Activated CD8-positive, alpha-beta T cell treated with anti-CD3 and anti-CD28 coated beads, Interleukin-2, amount 10 ng/mL, durations not matched to agents 7 days and 5 days (primary cell): ENCODE measurements at places on chromosomes 11 and 22.

- no peak for DNase-seq
- peaks cover 7% of the 10 kb centered on the region for H3K4me1 ChIP-seq
- no peak overlapping the region for H3K4me3 ChIP-seq
- no peaks in the 10 kb centered on the region for H3K36me3 ChIP-seq
- peaks cover 5% of the 10 kb centered on the region for H3K27me3 ChIP-seq
Measured at GRCh38 chr11:123033895-123034294, 28.0 kb downstream of the HSPA8 start.

- peaks cover 5% of the 10 kb centered on the region for H3K27me3 ChIP-seq
- no peak overlapping the region for H3K27ac ChIP-seq
- H3K4me1 ChIP-seq, result peaks cover 4% of the 10 kb centered on the region
- no peaks in the 10 kb centered on the region for H3K36me3 ChIP-seq
- no peak overlapping the region for H3K4me3 ChIP-seq
- no peak for DNase-seq
Measured at GRCh38 chr22:22216450-22216959, 28.1 kb upstream of the VPREB1 start.

DNA sequence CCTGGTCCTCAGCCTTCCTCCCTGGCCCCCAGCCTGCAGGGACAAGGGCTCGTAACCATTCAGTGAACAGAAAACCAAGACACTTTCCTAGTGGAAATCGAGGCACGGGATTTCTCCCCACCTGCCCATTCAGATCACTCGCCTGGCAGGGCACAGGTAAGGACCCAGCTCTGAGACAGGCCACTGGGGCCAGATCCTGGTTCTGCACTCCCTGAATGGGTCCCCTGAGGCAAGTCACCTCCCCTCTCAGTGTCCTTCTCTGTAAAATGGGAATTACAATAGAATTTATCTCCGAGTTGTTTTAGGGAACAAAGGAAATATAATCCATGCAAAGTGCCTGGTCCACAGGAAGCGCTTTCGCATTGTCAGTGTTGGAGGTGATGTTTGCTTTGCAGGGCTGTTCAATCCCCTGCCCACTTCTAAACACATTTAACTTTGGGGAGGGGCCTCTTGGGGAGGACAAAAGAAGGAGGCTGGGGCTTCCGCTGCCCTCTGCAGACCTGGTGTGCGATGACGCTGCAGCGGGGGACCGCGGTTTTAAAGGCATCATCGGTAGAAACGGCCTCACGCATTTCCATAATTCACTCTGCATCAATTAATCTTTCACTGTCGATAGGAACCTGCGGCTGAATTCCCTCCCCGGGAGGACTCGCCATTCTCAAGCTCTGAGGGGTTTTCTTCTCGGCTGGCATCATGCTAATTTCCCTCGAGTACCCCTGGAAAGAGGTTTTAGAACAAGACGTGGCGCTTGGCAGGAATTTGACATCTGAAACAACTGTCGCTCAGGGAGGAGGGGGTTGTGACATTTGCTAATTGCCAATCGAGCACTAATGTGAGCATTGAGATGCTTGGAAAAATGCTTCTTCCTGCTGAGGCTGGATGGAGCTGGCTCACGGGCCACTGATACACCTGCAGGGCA, 70.4 kb upstream of the FGF3 start:
- H3K36me3 ChIP-seq, result no peaks in the 10 kb centered on the region
- no peak overlapping the region for H3K27ac ChIP-seq
- no peak overlapping the region for H3K4me3 ChIP-seq
- no peaks in the 10 kb centered on the region for H3K4me1 ChIP-seq
- no peak for DNase-seq

DNA sequence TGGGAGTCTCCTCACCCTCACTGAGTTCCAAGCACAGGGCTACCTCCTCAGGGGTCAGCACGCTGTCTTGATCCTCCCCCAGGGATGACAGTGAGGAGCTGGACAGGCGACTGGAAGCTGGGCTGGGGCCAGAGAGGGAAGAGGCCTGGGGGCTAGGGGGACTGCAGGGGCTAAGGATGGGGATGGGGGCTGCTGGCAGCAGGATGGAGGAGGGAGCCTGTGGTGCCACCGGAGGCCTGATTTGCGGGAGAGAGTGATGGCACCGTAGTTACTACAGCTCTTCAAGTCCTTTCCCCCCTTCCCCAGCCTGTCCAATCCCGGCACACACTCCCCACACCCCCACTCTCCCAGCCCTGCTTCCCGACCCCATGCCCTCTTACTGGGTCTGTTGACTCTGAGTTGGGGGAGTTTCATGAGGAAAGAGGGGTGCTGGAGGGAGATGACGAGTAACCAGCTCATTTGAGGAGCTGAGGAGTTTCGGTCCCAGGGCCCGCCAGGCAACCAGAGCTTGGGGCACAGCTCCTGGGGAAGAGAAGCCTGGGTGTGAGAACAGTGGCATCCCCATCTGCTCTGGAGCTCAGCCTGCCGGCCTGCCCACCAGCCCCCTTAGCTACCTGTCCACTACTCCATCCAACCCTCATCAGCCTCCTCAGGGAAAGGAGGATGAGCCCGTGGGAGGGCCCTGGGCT, 10.5 kb downstream of the ROBO4 start:
- H3K27me3 ChIP-seq, result peaks cover 10% of the 10 kb centered on the region
- no peaks in the 10 kb centered on the region for H3K36me3 ChIP-seq
- H3K27ac ChIP-seq, result no peak overlapping the region
- DNase-seq, result no peak
- H3K4me3 ChIP-seq, result no peak overlapping the region
- peaks cover 2% of the 10 kb centered on the region for H3K4me1 ChIP-seq

GRCh38 chr22:30054764-30055069, 25.5 kb upstream of the HORMAD2 start:
- H3K4me1 ChIP-seq, result no peaks in the 10 kb centered on the region
- no peak overlapping the region for H3K4me3 ChIP-seq
- peaks cover 6% of the 10 kb centered on the region for H3K27me3 ChIP-seq
- no peaks in the 10 kb centered on the region for H3K36me3 ChIP-seq

- peaks cover 20% of the 10 kb centered on the region for H3K4me1 ChIP-seq
- no peak overlapping the region for H3K4me3 ChIP-seq
- no peak for DNase-seq
Measured at GRCh38 chr11:95556342-95557163, 233.0 kb downstream of the FAM76B start.

- H3K36me3 ChIP-seq, result peaks cover 8% of the 10 kb centered on the region
- DNase-seq, result no peak
- no peak overlapping the region for H3K27ac ChIP-seq
- no peak overlapping the region for H3K4me3 ChIP-seq
- peaks cover 59% of the 10 kb centered on the region for H3K27me3 ChIP-seq
- peaks cover 32% of the 10 kb centered on the region for H3K4me1 ChIP-seq
Measured at GRCh38 chr11:1735271-1735670, 15.1 kb downstream of the IFITM10 start.
